GM23248 (cell line): ENCODE measurements at places on chromosomes 1 and 21. TPM values are rescaled to one million over a fixed set of nuclear protein-coding genes. Genes with fewer than 3 reads are reported as not detected.

DNA sequence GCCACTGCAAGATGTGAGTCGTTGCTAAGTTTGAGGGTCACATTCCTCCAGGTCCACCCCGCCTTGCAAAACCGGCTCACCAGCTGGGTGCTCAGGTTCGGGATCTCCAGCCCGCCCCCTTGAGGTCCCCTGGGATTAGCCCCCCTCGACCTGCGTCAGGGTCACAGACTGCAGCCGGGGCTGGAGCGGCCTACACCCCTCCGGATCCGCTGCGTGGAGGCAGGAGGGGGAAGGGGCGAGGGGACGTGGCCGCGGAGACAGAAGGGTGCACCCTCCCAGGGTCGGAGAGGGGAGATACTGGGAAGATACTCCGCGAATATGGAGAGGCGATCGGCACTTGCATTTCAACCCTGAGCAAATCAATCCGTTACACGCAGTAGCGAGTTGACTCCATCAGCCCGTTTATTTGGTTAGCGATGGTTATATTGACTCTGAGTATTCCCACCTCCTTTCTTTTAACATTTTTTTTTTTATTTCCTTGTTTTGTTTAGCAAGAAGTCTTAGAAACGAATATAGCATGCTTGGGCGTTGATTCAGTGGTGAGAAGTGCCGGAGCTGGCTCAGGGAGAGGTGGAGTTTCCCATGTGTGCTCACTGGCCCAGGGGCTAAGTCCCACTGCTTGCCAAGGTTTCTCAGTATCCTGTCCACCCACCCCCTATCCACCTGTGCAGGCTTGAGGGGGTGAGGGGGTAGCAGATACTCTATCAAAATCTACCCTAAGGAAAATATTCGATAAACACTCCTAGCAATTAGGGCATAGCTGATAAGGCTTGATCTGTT lies 997 bp downstream of the IFNAR2 start:
- H3K36me3 ChIP-seq = no peaks in the 10 kb centered on the region
- no peaks in the 10 kb centered on the region for H3K27me3 ChIP-seq
- H3K4me3 ChIP-seq = peak overlapping the region; percentile 93
- H3K27ac ChIP-seq = peak overlapping the region; percentile 88
- peak; percentile 84 for DNase-seq
- H3K4me1 ChIP-seq = peaks cover 5% of the 10 kb centered on the region; the same call in 1 of the 2 replicates

- H3K27ac ChIP-seq = peak overlapping the region; percentile 95
- no peaks in the 10 kb centered on the region for H3K27me3 ChIP-seq
- DNase-seq = peak; percentile 63
- H3K36me3 ChIP-seq = no peaks in the 10 kb centered on the region
- 0 out of 2 replicates have a peak overlapping the region, but pooled peaks have one; percentile 5 for H3K4me3 ChIP-seq
- H3K4me1 ChIP-seq = peaks cover 84% of the 10 kb centered on the region
Observed at GRCh38 chr1:19445417-19446342, 39.7 kb downstream of the CAPZB start.

DNA sequence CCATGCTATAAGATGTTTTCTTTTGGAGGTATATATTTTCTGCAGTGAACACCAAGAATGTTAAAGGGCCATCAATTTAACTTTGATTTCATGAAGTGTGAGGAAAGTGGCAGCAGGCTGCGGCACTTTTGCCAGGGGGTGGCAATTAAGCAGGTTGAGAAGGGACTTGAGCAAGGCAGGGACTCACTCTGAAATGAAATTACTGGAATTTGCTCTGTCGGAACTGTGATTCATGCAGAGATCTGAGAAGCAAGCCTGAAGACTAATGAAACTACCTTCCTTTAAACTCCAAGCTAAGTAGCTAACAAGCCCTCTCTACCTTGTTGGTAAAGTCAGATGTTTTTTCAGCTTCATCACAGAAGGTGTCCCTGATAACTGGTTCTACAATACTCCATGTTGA lies 441.6 kb downstream of the SIPA1L2 start:
- no peaks in the 10 kb centered on the region for H3K4me1 ChIP-seq
- DNase-seq = no peak
- H3K27me3 ChIP-seq = no peaks in the 10 kb centered on the region
- H3K27ac ChIP-seq = no peak overlapping the region
- H3K4me3 ChIP-seq = no peak overlapping the region

GRCh38 chr1:178037510-178038253 lies 56.2 kb upstream of the RASAL2 start:
- no peaks in the 10 kb centered on the region for H3K27me3 ChIP-seq
- H3K4me1 ChIP-seq = peaks cover 4% of the 10 kb centered on the region; the same call in 1 of the 2 replicates
- H3K27ac ChIP-seq = 0 out of 2 replicates have a peak overlapping the region, but pooled peaks have one; percentile 30

DNA sequence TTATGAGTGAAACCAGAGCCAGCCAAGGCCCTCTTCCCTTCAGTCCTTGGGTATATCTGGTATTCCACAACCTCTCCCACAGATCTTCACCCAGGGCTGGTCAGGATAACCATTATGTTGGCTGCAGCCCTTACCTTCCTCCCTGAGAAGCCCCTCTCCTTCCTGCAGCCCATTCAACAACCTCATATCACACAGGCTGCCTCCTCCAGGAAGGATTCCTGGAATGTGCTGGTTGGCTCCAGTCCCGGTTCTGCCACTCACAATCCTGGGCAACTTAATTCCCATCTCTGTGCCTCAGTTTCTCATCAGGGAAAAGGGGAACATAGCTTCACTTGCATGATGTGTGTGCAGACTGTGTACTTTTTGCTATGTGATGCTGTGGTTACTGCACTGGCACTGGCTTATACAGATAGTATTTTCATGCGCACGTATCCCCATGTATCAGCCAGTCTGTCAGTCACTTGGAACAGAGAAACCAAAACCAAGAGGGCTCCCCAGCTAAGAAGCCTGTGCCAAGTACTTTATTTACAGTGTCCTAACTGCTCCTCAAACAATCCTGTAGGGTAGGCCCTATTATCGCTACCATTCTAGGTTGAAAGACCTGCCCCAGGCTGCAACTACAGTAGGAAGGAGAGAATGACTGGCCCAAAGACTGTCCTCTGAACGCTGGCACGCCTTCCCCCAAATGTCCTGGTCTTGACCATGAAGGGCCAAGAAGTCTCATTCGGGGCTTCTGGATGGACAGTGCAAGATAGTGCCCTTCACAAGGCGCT lies 39.9 kb upstream of the PPP1R15B start:
- no peak overlapping the region for H3K4me3 ChIP-seq
- no peak for DNase-seq
- no peaks in the 10 kb centered on the region for H3K36me3 ChIP-seq
- H3K4me1 ChIP-seq = no peaks in the 10 kb centered on the region

GRCh38 chr1:48203287-48203900 lies 19.1 kb upstream of the SLC5A9 start:
- DNase-seq = peak; percentile 51
- H3K4me3 ChIP-seq = no peak overlapping the region
- peaks cover 15% of the 10 kb centered on the region for H3K4me1 ChIP-seq
- H3K36me3 ChIP-seq = no peaks in the 10 kb centered on the region
- H3K27ac ChIP-seq = no peak overlapping the region
- H3K27me3 ChIP-seq = peaks cover 49% of the 10 kb centered on the region

DNA sequence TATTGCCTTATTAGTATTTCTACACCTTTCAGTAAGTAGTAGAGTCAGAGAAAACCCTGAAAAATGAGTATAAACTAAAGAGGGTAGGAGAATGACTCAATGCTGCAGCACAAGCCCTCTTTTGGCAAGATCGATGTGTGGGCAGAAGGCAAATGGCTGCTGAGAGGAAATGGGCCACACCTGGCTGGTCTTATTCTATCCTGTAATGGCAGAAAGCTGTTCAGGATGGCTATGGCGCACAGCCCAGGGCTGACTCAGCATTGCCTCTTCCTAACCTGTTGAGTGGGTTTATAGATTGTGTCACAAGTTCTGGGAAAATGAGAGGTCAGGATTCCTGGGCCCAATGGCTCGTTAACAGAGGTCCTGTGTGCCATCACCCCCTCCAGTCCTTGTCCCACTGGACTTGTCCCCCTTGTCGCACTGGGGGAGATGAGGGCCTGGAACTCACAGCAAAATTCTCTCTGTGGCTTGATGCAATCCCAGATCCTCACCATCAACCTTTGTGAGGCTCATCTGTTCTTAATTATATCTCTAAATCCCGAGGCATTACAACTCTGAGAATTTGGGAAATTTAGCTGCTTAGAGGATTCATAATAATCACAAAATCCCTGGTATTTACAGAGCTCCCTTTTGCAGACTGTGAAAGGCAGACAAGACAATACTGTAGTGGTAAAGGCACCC lies 13.2 kb downstream of the HMGB4 start:
- no peaks in the 10 kb centered on the region for H3K27me3 ChIP-seq
- DNase-seq = peak; percentile 98
- H3K4me1 ChIP-seq = peaks cover 45% of the 10 kb centered on the region
- no peak overlapping the region for H3K4me3 ChIP-seq

DNA sequence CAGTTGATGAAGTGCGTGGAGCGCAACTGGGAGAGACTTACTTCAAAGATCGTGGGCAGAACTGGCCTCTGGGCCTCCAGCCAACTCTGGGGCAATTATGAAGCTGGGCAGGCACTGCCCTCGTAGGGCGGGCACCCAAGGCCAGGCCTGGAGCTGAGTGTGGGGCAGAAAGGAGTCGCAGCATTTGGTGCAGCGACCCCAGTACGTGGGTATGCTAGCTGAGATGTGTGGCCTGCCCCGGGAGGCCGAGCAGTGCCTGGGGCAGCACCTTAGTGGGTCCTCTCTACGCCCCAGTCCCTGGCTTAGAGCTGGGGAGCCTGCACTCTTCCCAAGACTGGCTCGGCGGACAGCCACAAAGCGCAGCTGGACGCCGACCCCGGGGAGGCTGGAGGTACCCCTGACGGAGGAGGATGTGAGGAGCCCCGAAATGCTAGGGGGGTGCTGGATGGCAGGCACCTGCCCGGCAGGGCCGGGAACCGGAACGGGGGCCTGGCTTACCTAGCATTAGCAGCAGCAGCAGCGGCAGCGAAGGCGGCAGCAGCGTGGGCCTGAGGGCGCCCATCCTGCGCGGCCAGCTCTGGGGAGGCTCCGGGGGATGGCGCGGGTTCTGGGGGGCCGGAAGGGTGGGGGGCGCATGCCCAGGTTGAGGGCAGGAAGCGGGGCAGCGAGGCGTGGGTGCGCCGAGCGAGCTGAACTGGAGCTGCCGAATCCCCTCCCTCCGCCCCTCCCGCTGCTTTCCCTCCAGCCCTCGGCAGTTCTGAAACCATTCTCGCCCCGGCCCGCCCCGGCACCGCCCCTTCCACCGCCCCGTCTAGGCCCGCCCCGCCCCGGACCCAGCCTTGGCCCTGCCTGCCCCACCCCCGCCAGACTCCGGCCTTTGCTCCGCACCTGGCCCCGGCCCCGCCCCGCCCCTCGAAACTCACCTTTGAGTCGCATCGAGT lies at the start of gene IGSF8:
IGSF8 (minus strand) TSS at position 709 of the 941 bp plus-strand sequence; CDS start at position 562, 147 bp downstream.
- H3K27me3 ChIP-seq = no peaks in the 10 kb centered on the region
- peak; percentile 82 for DNase-seq
- H3K4me1 ChIP-seq = peaks cover 28% of the 10 kb centered on the region; the same call in 1 of the 2 replicates
- no peaks in the 10 kb centered on the region for H3K36me3 ChIP-seq
- peak within 1 kb of the TSS; percentile 87 for H3K4me3 ChIP-seq

- peak; percentile 42 for DNase-seq
- peak overlapping the region; percentile 92 for H3K27ac ChIP-seq
- H3K36me3 ChIP-seq = no peaks in the 10 kb centered on the region
- no peak overlapping the region for H3K4me3 ChIP-seq
Observed at GRCh38 chr1:19426294-19427086, 58.8 kb downstream of the CAPZB start.

GRCh38 chr1:85449356-85449755 lies 15.6 kb downstream of the DDAH1 start:
- peaks cover 87% of the 10 kb centered on the region for H3K4me1 ChIP-seq
- peaks cover 14% of the 10 kb centered on the region; the same call in 1 of the 2 replicates for H3K36me3 ChIP-seq
- H3K27me3 ChIP-seq = no peaks in the 10 kb centered on the region
- H3K4me3 ChIP-seq = no peak overlapping the region

- H3K36me3 ChIP-seq = peaks cover 20% of the 10 kb centered on the region; the same call in 1 of the 2 replicates
- DNase-seq = peak; percentile 22
- no peak overlapping the region for H3K4me3 ChIP-seq
- H3K27me3 ChIP-seq = no peaks in the 10 kb centered on the region
- H3K27ac ChIP-seq = no peak overlapping the region
- peaks cover 1% of the 10 kb centered on the region; the same call in 1 of the 2 replicates for H3K4me1 ChIP-seq
Observed at GRCh38 chr1:183908079-183908478, 103.2 kb downstream of the RGL1 start.

DNA sequence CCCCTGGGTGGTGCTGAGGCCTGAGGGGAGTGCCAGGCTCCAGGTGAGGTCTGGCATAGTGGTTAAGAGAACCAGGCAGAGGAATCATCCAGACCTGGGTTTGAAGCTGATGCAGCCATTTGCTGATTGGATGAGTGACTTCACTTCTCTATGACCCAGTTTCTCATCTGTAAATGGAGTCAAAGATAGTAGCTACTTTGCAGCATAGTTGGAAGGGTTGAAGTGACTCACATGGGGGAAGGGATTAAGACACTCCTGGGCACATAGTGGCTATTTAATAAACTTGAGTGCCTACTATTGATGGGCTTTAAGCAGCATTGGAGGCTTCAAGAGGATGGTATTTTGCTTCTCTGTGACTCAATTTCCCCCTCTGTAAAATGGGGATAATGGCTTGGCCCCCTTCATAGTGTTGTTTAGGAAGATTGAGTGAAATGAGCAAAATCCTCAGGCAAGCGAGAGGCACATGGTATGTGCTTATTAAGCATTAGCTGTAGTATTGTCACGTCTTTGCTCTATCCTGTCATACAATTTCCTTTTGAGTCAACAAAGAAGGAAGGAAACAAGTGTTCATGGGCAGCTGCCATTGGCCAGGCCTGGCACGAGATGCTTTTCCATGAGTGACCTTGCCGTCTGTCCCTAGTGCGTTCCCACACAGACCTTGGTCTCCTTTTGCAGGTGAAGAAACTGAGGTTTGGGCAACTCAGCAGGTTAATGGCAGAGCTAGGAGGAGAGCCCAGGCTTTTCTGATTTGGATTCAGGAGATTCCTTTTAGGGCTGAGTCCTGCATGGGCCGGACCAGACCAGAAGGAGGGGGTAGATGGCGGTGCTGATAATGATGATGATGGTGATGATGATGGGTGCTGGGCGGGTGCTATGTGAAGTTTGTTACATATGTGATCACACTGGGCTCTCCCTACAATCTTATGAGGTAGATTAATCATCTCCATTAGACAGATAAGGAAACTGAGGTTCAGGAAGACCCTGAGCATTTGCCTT lies 131.1 kb upstream of the WNT4 start:
- no peak overlapping the region for H3K4me3 ChIP-seq
- no peak overlapping the region for H3K27ac ChIP-seq
- H3K4me1 ChIP-seq = no peaks in the 10 kb centered on the region
- H3K36me3 ChIP-seq = no peaks in the 10 kb centered on the region

- no peaks in the 10 kb centered on the region for H3K27me3 ChIP-seq
- H3K4me1 ChIP-seq = peaks cover 13% of the 10 kb centered on the region
Observed at GRCh38 chr1:63615768-63616420, 22.7 kb downstream of the PGM1 start.

DNA sequence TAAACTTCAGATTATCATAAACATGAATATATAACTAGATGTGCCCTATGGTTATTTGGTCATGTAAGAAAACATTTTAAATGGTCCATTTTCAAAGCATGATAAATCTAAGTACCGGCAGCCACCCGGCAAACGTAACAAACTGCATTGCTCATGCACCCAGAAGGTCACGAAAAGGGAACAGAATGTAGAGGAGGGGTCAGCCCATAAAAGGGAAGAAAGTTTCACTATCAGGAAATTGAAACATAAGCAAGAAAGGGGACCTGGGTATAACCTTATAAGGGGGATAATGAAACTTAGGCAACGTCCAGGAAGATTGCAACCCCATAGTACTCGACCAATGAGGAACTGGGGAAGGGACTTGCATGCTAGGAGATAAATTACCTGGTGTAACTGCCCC lies 421.2 kb upstream of the ZRANB2 start:
- no peak for DNase-seq
- no peak overlapping the region for H3K4me3 ChIP-seq
- H3K27me3 ChIP-seq = no peaks in the 10 kb centered on the region
- H3K4me1 ChIP-seq = no peaks in the 10 kb centered on the region
- H3K36me3 ChIP-seq = no peaks in the 10 kb centered on the region

The TPTE gene
- total RNA-seq = not detected in 2 replicates

The TDRD5 gene
- not detected in 2 replicates for total RNA-seq

The AZIN2 gene
- total RNA-seq = 1.5 and 4.4 TPM in 2 replicates

The MANEAL gene
- total RNA-seq = 0.65 and 1.8 TPM in 2 replicates

The TNNI3K gene
- not detected in 2 replicates for total RNA-seq
